Aorta (tissue), 5 donors: ENCODE measurements at places on chromosomes 11 and 22.

DNA sequence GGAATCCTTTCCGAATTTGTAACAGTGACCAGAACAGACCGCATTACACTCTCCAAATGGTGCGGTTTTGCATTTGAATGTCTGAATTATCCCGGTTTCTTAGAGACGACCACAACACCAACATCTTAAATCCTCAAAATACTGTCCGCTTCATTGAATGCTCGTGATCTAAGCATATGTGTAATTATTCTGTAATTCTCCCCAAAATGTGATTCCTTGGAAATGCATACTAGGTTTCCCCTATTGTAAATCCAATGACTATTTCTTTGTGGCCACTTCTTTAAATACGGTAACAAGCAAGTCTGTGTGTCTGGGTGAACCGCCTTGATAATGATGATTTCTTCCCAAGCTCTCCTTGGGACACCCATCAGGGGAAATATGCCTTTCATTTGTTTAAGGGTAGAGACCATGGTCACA is 87.3 kb upstream of the DBX1 start:
- DNase-seq = no peak

DNA sequence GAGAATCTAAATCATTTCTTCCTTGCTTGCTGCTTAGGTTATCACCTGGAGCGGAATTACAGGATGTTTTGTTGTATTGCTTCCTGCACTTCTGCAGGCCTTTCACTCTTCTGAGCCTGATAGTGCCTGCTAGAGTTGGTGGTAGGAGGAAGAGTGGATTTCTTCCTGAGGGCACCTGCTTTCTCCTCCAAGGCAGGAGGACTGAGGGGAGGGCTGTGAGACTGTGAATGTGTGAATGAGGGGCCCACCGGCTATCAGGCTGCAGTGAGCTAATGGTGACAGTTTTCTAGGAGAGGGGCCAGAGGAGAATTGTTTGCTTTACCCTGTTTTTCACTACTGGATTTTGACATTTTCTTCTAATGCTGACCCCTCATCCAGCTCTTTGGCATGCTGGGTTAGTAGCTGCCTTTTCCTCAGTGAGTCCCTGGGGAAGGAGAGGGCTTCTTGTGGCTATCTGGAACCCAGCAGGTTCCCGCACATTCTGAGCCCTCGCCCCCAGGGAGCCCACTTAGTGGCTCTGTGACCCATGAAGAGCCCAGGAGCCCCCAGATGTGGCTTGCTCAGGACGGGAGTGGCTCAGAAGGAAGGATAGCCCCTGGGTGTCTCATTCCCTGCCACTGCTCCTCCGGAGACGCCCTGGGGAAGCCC is 39.1 kb downstream of the DIXDC1 start:
- DNase-seq = no peak

GRCh38 chr22:11613898-11614755 is 3913.9 kb upstream of the OR11H1 start:
- DNase-seq = no peak

DNA sequence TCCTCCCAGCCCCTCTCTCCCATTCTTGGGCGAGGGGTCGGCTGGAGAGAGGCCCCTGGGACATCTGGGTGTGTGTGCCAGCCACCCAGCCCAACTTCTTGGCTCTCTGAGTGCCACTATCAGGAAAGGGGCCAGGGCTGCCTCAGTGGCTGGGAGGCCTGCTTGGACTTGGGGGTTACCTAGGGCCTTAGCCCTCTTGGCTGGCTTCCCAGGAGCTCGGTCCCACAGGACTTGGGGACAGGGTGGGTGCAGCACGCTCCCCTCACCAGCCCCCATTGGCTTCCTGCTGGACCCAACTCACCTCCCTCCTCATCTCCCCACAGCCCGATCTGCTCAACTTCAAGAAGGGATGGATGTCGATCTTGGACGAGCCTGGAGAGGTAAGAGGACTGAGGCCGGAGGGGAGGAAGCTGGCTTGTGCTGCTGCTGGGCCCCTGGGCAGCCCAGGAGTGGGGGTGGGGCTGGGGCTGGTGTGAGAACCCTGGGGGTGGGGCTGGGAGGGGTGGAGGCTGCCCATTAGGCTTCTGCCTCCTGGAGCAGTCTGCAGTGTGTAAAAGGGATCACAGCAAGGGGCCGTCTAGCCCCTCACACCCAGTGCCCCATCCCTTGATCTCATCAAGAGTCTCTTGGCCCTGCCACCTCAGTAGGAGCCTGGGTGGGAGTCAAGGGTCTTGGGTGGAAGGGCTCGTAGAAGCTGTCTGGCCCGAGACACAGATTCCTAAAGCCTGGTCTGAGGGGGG is 54.8 kb downstream of the TRIOBP start:
- no peak for DNase-seq

- no peak for DNase-seq
These were observed 5.2 kb upstream of the OAF start for GRCh38 chr11:120205596-120206161.

GRCh38 chr11:64036087-64037026 is 626 bp downstream of the FLRT1 start:
- peak; percentile 87 for DNase-seq

DNA sequence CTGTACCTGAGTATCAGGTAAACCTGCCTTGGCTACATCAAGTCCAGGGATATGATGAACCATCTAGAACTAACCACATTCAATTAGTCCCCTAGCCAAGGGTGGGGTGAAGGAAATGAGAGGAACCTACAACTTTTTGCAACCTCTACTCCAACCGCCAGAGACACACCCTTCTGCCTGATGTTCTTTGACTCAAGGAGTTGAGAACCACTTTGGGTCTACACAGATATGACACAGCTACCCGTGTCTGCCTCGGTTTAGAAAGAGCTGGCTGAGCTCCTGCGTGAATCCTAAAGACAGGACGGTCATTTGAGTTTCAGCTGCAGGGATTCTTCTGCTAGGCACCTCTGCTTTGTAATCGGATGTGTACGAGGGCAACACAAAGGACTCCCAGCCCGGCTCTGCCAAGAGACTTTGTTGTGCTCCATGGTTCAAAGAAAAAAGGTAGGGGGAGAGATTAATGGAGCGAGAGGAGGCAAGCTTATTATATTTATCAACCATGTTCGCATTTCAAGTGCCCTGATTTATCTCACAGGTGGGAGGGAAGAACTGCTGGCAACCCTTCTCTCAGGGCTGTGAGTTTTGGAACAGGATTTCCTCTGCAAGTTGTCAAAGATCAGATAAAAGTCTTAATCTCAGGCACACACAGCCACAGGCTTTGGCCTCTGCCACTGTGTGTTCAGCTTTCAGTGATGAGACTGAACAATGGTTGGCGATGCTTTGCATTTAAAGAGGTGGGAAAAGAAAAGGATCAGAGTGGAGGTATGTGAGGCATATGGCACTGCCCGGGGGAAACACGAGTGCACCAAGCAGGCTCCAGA is 35.1 kb downstream of the FLI1 start:
- DNase-seq = no peak

DNA sequence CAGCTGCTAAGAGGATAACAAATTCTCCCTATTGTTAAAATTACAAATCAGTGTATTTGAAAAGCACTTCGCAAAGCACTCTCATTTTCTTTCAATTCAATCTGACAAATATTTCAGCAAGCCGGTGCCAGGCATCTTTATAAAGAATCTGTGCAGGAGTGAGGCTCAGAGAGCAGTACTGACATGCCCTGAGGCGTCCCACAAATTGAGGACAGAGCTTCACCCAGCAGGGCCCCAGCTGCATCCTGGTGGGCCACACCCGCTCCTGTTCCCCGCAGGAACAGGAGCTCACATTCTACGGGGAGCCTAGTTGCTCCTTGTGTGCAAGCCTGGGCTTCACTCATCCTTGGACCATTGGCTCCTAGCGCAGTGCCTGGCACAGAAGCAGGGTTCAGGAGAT is 60.9 kb upstream of the EIF3D start:
- no peak for DNase-seq

GRCh38 chr22:23478175-23478574 is 101.9 kb downstream of the IGLL1 start:
- no peak for DNase-seq

GRCh38 chr11:72869831-72870230 is 55.6 kb downstream of the ATG16L2 start:
- DNase-seq = no peak

DNA sequence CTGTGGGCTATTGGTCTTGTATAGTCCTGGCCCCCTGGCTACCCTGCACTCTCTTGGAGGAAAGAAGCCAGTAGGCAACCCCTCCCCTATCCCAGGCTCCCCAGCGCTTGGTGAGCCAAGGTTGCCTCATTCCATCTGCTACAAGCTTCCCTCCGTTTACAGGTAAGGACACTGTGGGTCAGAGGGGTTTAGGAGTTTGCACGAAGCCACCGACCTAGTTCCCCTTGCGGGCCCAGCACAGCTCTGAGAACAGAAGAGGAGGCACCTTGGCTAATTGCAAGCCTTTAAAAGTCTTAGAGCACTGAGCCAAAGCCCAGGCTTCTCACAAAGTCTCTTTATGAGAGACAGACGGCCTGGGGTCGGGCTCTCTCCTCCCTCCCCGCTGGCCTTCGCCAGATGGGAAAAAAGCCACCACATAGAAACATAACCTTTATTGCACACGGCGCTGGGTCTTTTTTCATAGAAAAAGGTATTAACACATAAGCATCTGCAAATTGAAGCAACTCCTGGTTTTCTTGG is 99.8 kb downstream of the CEP164 start:
- peak; percentile 38 for DNase-seq

GRCh38 chr11:76604081-76604625 is 66.4 kb downstream of the LRRC32 start:
- DNase-seq = peak; percentile 41

- DNase-seq = no peak
These were observed 657 bp downstream of the ELMOD1 start for GRCh38 chr11:107591378-107592230.

- DNase-seq = peak; percentile 88
These were observed 2.0 kb downstream of the MYH9 start for GRCh38 chr22:36385491-36386350.

DNA sequence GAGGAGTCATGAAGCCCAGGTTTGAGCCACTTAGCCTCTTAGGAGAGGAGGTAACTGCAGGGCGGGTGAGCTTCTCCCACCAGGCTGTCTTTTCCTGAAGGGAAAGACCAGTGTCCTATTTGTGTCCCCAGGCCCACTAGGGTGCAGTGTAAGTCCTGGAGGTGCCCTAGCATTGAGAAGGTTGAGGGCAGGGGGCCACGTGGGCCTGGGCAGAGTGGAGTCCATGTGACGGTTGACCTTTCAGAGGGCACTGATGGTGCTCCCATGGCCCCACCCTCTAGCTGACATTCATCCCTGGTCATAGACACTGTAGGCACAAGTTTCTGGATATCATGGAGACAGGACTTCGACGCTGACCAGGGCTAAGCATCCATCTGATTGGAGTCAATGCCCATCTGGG is 44.1 kb upstream of the TP53I11 start:
- DNase-seq = peak; percentile 27
